ENCODE measurements at places on chromosomes 2 and 18. TPM values are rescaled to one million over a fixed set of nuclear protein-coding genes. Genes with fewer than 3 reads are reported as not detected.

The ATOH8 gene
- total RNA-seq = 5.7 TPM

The MAIP1 gene
- 33.3 TPM for total RNA-seq

The MFSD6 gene
- 22.2 TPM for total RNA-seq

The CFLAR gene
- total RNA-seq = 66.5 TPM

The CYP27C1 gene
- total RNA-seq = 3.3 TPM

The HNMT gene
- total RNA-seq = 0.68 TPM

The PCGF1 gene
- total RNA-seq = 35.4 TPM

The AFF3 gene
- total RNA-seq = not detected

The FAM110C gene
- 0.06 TPM for total RNA-seq

The LYPD6 gene
- total RNA-seq = not detected

The ZNF396 gene
- total RNA-seq = 0.69 TPM

The PLGLB1 gene
- total RNA-seq = 1.1 TPM

The CDH20 gene
- not detected for total RNA-seq

The HSPE1 gene
- 575 TPM for total RNA-seq

The CYTIP gene
- not detected for total RNA-seq

The GPC1 gene
- total RNA-seq = 191 TPM

The PLCL1 gene
- total RNA-seq = not detected

The HTR2B gene
- 0.09 TPM for total RNA-seq

The E2F6 gene
- 29.0 TPM for total RNA-seq

The HRH4 gene
- not detected for total RNA-seq

The AMER3 gene
- not detected for total RNA-seq

The IMP4 gene
- total RNA-seq = 173 TPM

The DRC1 gene
- total RNA-seq = 0.22 TPM

The CD302 gene
- total RNA-seq = 2.3 TPM

The TXNDC2 gene
- total RNA-seq = 0.21 TPM

The DSG4 gene
- total RNA-seq = not detected

The MDH1B gene
- total RNA-seq = 1.6 TPM

The SERPINB13 gene
- total RNA-seq = not detected

The HOXD9 gene
- 0.98 TPM for total RNA-seq

The SESTD1 gene
- 24.5 TPM for total RNA-seq

The CFAP65 gene
- 0.14 TPM for total RNA-seq

The PDE11A gene
- 0.58 TPM for total RNA-seq

The OSR1 gene
- total RNA-seq = 4.6 TPM

The PROM2 gene
- total RNA-seq = 0.15 TPM

The POLR1A gene
- total RNA-seq = 21.7 TPM

The NEDD4L gene
- total RNA-seq = 31.4 TPM

The STPG4 gene
- 0.12 TPM for total RNA-seq
